ENCODE measurements at places on chromosomes 6 and 20.
A peak's percentile ranks its signal among the peaks of the same experiment; 100 is the strongest.

DNA sequence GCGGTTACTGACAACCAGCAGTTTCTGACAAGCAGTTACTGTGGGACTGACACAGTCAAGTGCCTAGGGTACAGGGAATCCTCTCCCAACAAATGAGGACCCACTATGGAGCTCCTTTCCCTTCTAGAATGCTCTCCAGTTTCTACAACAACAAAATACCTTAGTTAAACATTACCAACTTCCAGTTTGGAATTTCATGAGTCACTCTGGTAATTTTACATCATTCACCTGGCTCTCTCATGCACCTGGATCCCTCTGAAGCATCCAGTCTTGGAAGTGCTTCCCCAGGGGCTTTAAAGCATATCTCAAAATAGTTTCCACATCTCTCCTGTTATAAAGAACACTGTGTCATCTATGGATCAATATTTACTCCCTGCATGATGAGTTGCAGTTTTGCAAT lies 286.7 kb upstream of the SPTLC3 start:
- no peak for DNase-seq

DNA sequence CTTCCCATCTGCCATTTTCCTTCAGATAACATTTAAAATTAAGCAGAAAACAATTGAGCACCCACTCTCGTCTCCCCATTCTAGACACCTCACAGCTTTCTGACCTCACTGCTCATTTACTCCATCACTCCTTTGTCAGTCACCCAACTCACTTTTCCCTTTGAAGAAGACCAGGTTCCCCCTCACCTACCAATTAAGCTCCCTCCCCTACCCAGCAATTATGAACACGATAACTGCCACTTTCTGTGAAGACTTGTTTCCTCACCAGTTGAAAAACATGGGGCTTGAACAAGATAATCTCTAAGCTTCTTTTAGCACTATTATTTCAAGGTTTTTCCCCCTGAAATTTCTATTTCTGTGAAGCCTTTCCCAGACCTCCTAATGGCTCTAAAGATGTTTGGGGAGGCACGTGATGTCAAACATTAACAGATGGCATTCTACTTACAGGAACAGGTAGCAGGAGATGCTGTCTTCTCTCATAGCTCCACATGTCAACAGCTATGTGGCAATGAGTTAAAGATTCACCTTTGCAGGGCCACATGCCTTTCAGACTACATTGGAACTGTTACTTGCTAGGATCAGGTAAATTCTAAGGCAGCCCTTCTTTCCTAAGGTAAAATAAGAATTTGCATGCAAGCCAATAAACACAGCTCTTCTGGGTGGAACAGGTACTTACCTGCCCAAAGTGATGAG lies 24.8 kb upstream of the SLA2 start:
- no peak for DNase-seq

- no peak for DNase-seq
These were observed 9.0 kb downstream of the COL21A1 start for GRCh38 chr6:56238352-56238751.

DNA sequence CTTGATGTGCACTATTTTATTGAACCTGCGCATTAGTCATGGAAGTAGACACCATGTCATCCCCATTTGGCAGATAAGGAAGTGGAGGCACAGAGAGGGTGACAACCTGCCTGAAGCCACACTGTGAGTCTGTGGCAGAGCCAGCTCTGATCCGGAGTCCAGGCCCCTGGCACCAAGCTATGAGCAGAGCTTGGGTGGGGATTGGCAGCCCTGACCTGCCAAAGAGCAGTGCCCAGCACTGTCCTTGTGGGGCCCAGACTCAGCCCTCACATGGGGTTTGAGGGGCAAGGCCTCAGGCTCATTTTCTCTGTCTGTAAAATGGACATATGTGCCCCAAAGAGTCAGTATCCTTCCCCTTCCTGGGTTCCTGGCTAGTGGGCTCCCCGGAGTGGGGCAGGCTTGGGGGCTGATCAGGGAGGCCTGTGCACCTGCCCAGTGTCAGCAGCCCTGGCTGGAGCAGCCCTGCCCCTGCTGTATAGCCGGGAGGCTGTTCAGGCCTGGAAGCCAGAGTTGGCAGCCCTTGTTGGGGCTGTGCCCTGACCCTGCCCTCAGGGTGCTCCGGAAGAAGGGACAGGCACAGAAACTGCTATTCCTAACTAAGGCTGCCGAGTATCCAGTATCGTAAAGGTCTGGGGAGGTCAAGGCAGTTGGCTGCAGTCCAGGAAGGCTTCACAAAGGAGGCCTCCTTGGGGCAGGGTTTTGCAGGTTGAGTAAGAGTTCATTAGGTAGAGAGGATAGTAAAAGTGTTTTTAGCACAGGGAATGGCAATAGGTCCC lies 38.7 kb downstream of the TGM2 start:
- DNase-seq, result no peak

- peak; percentile 44 for DNase-seq
These were observed 54.0 kb upstream of the IPCEF1 start for GRCh38 chr6:154410619-154411072.

- DNase-seq, result no peak
These were observed 43.5 kb upstream of the TGM2 start for GRCh38 chr20:38208523-38208922.

DNA sequence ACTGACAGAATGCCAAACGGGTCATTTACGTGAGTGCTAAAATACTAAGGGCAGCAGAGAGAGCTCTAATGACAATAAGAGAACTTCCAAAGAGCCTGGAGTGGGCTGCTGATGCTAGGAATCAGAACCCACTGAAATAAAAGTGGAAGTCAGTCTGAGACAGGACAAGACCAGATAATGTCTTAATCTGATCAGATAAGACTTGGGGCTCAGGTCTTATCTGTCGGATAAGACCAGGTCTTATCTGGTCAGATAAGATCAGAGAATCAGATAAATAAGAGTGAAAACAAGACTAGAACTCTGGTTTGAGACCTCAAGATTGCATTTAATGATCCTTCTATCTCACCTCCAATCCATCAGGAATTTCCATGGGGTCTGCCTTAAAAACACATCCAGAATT lies 18.6 kb downstream of the LRP11 start:
- no peak for DNase-seq

GRCh38 chr6:30688569-30688968 lies 2.1 kb upstream of the PPP1R18 start:
- no peak for DNase-seq

GRCh38 chr6:10363911-10364310 lies 51.0 kb downstream of the TFAP2A start:
- DNase-seq, result no peak

GRCh38 chr20:50186151-50186885 lies 4.3 kb upstream of the CEBPB start:
- peak; percentile 95 for DNase-seq

- DNase-seq, result no peak
These were observed 40.5 kb downstream of the ADGRB3 start for GRCh38 chr6:68675548-68675947.

DNA sequence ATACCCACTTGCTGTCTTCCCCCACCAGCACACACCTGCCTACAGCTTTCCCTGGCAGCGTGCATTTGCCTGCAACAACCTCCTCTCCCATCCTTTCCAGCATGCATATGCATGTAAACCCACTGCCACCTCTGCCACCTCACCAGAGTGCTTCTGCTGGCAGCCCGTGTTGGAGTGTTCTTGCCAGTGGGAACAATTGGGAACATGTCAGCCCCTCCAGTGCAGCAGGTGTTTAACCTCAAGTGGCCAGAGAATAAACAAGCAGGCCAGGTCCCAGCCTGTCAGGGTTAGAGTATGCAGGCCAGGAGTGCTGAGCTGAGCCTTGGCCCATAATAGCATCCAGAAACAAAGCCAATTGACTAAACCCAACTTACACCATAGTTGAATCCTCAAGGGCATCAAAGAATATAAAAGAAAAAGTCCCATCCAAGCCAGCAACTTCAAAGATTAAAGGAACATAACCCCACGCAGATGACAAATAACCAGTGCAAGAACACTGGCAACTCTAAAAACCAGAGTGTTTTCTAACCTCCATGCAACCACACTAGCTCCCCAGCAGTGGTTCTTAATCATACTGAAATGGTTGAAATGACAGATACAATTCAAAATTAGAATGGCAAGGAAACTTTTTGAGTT lies 1212.1 kb upstream of the CITED2 start:
- no peak for DNase-seq

GRCh38 chr6:4459032-4459431 lies 317.2 kb upstream of the CDYL start:
- DNase-seq, result no peak
